ENCODE measurements at places on chromosomes 5 and 9. TPM values are rescaled to one million over a fixed set of nuclear protein-coding genes. Genes with fewer than 3 reads are reported as not detected.

The OR1L1 gene
- not detected for total RNA-seq

The FOXI1 gene
- not detected for total RNA-seq

The DENND4C gene
- 16.5 TPM for total RNA-seq

The PLEKHG4B gene
- 7.3 TPM for total RNA-seq

The PCBD2 gene
- 7.6 TPM for total RNA-seq

The ADAMTS6 gene
- total RNA-seq: 1.7 TPM

The LCN2 gene
- total RNA-seq: 0.19 TPM

DNA sequence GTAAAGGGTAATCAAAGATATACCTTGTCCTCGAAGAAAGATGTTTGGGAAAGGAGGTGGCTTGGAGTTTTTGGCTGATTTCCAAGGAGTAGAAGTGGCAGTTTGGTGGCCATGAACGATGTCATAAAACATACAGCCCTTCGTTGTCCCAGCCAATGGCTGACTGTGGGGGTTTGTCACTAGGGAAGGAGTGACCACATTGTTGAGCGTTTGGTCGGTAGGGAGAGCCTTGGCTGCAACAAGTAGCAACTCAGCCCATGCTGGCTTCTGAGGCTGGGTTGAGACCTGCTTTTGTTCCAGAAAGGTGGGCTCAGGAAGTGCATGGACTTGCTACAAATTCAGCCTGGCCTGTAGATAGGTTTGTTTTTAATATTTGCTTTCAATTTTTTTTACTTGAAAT is 128.3 kb downstream of the BOD1 start:
- DNase-seq: no peak

- no peak for DNase-seq
Measured at GRCh38 chr9:8019636-8020035, 220.1 kb upstream of the DMAC1 start.

DNA sequence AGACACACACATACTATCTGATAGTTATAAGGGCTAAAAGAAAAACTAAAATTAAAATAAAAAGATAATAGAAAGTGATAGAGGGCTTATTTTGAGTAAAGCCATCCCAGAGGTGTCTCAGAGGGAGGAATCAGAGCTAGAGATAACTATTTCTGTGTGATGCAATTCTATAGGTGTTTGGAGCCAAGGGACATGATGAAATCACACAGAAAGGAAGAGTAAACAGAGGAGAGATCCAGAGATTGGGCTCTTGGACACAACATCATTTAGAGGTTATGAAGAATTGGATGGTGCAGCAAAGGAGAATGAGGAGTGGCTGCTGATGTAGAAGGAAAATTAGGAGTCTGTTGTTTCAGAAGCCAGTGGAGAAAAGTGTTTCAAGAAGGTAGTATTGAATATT is 393.5 kb downstream of the DIRAS2 start:
- no peak for DNase-seq

DNA sequence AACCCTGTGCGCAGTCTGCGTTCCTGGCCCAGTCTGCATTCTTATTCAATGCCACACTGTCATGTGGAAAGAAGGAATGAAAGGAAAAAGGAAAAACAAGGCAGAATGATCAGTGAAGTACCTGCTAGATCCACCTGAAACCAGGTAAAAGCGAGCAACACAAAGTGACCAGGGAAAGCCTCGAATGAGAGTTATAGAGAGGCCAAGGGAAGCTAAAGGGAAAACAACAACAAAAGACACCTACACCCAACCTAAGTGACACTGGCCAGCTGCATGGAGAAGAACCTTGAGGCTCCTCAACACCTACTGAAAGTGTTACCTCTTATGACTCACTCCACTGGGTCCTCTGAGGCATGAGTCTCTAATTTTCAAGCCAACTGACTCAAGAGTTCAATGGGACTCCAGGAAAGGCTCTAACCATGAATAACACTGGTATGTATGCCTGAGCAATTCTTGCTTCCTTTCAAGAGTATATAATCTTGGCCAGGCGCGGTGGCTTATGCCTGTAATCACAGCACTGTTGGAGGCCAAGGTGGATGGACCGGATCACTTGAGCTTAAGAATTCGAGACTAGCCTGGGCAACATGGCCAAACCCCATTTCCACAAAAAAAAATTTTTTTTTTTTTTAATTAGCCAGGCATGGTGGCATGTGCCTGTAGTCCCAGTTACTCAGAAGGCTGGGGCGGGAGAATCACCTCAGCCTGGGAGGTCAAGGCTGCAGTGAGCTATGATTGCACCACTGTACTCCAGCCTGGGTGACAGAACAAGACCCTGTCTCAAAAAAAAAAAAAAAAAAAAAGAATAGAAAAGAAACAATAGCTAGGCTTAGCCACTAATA is 29.0 kb downstream of the MTMR12 start:
- no peak for DNase-seq

DNA sequence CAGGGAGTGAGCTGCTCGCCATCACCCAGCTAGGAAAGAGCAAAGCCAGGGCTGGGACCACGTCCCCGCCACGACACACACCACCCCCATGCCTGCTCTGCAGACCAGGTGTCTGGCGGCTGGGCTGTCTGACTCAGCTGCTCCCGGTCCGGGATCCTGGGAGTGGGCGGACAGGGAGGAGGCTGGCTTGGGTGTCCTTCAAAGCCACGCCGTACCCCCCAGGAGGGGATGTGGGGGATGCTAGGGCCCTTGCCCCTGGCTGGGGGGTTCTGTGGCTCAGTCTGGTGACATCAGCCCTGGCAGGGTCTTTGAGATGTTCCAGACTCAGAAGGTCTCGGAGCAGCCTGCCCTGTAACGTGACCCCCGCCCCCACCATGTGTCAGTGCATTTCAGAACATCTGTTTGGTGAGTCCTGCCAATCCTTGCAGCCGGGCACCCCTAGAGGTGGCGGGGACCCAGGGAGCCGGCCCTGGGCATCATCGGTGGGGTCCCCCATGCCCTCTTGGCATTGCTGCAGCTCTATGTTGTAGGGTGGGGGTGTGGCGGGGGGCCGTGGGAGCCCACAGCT is 62.3 kb downstream of the HMCN2 start:
- no peak for DNase-seq

GRCh38 chr9:35829764-35830096 is 702 bp downstream of the TMEM8B start:
- DNase-seq: no peak

- no peak for DNase-seq
Measured at GRCh38 chr9:2613730-2614271, 7.8 kb upstream of the VLDLR start.

- DNase-seq: peak; percentile 56
Measured at GRCh38 chr5:78467752-78468357, 107.4 kb downstream of the SCAMP1 start.

DNA sequence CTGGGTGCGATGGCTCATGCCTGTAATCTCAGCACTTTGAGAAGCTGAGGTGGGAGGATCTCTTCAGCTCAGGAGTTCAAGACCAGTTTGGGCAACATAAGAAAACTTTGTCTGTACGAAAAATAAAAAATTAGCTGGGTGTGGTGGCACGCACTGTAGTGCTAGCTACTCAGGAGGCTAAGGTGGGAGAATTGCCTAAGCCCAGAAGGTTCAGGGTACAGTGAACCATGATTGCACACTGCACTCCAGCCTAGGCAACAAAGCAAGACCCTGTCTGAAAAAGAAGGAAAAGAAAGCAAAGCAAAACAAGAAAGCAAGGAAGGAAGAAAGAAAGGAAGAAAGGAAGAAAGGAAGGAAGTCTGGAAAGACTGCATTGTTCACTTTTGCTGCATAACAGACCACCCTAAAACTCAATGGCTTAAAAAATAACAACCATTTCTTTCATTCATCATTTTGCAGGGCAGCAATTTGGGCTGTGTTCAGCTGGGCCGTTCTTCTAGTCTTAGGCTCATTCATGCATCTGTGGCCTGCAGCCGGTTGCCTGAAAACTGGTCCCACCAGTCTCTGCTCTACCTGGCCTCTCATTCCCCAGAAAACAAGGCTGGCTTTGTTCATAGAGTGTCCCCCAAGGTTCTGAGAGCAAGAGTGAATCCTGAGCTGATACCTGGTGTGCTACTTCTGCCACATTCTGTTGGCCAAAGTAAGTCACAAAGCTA is 82.4 kb upstream of the MIER3 start:
- no peak for DNase-seq

GRCh38 chr5:58227858-58228257 is 232.0 kb downstream of the PLK2 start:
- DNase-seq: no peak

DNA sequence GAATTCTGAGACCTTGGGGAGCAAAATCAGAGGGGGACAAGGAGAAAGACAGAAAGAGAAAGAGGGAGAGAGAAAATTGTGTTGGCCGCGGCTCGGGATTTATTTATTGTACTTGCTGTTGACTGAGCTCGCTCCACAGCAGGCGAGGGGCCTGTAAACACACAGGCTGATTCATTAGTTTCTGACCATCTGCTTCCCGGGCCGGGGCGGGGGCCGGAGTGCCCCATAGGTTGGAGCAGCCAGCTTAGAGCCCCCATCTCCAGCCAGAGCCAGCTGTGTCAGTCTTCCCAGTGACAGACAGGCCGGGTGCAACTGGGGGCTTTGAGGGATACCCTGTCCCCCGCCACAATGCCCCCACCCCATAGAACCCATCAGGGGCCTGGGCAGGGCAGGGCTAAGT is 30.9 kb downstream of the NTNG2 start:
- DNase-seq: no peak

DNA sequence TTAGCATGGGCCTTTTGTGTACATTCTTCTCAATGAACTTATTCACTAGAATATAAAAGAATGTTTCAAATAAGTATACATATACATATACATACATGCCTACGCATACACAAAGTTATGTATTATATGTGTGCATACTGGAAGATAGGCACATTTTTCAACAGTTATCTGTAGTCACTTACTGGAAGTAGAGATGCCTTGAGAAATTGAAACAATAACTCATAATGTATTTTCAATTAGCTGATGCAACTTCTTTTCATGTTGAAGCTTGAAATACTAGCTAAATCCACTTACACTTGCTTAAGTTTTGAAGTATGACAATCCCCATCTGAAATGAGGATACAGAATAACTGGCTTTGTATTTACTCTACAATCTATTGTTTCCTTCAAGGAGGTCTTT is 469.0 kb upstream of the PTGER4 start:
- DNase-seq: no peak

DNA sequence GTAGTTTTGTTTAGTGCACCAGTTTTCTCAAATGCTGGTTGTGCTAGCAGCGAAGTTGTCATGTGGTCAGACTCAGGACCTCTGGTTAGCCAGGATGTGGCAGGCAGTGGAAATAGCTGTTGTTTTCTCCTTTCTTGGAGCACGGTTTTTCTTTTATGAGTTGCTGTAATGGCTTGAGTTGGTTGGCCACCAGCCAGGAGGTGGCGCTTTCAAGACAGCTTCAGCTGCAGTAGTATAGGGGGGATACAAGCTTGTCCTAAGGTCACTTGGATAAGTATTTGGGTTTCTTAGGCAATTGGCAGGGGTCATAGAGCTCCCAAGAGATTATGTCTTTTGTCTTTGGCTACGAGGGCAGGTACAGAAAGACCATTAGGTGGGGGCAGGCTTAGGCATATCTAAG is 274.2 kb upstream of the TARS1 start:
- DNase-seq: no peak

DNA sequence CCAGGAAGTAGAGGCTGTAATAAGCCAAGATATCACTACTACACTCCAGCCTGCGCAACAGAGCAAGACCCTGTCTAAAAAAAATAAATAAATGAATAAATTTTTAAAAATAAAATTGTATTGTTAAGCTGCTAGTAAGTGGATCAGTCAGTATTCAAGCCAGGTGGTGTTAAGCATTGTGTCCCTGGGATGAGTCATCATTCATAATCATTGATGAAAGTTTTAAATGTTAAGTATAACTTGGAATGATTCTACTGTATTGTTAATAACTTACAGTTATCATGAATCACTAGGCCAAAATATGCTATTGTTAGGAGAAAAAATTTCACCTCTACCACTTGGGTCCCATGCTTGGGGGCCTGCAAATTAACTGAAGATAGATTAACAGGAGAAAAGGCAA is 38.2 kb downstream of the MED10 start:
- no peak for DNase-seq

- DNase-seq: no peak
Measured at GRCh38 chr5:124783794-124784193, 37.4 kb upstream of the ZNF608 start.

DNA sequence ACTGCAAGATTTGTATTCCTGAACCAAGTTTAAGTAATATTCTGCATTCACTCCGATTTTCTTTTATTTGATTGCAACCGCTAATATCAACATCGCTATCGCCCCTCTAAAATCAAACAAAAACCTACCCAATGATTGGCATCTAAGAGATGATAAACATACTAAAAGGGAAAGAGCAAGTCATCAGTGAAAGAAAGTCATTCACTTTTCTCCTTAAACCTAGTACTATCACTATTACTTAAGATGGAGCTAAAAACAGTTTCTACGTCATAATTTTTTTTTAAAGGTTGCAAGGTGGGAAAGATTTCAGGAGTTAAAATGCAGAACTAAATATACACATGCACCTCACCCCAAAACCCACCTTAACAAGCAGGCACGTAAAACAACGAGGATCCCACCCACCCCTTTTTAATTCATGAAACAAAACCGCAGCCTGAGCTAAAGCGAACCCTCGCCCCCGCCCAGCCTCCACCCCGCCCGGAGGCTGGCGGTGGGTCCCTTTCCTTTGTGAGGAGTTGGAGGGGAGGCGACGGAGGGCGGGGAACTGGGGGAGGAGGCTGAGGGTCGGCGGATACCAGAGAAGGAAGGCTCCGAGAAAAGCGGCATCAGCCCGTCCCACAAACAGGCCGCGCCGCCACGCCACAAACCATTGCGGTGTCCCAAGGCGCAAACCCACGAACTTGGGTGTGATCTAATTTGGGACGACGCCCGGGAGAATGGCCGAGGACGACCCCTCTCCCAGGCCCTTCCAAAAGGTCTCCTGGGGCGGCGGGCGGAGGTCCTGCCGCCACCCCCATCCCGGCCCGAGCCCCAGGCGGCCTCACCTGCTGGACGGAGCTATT is 861 bp downstream of the UBQLN1 start:
- DNase-seq: no peak

GRCh38 chr5:53013857-53014256 is 24.7 kb downstream of the ITGA2 start:
- DNase-seq: no peak

GRCh38 chr5:149060325-149060724 is 2.5 kb downstream of the SH3TC2 start:
- DNase-seq: no peak

GRCh38 chr5:34410411-34411139 is 245.6 kb upstream of the RAI14 start:
- no peak for DNase-seq

- DNase-seq: no peak
Measured at GRCh38 chr9:12722131-12722530, 28.9 kb downstream of the TYRP1 start.

DNA sequence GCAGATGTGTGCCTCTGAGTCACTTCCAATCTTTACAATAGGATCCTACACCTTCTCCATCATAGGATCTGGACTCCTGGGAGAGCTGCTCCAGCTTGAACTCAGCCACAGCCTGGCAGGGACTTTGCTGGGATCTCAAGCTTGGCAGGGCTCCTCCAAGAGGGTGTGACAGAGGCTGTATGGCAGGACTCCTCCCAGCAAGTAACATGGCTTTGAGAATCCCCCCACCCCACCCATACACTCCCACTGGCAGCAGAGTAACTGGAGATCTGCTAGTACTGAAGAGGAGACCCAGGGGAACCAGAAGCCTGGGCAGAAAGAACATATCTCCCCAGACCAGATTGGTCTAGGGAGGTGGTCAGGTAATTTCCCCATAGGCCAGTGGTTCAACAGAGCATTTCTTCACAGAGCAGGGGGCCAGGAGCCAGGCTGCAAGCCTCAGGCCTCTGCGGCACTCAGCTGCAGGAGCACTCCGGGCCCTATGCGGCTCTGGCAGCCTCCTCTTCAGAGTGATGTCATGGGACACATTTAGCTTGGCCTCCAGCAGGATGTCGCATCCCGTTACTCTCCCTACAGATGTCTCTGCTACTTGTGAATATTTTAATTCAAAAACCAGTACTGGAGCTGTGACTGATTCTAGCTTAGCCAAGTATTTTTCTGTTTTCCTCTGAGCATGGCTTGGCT is 1.7 kb upstream of the ACSL6 start:
- no peak for DNase-seq

Measured in H4 (cell line).